DMS53 (cell line): ENCODE measurements at places on chromosomes 6 and 20.

DNA sequence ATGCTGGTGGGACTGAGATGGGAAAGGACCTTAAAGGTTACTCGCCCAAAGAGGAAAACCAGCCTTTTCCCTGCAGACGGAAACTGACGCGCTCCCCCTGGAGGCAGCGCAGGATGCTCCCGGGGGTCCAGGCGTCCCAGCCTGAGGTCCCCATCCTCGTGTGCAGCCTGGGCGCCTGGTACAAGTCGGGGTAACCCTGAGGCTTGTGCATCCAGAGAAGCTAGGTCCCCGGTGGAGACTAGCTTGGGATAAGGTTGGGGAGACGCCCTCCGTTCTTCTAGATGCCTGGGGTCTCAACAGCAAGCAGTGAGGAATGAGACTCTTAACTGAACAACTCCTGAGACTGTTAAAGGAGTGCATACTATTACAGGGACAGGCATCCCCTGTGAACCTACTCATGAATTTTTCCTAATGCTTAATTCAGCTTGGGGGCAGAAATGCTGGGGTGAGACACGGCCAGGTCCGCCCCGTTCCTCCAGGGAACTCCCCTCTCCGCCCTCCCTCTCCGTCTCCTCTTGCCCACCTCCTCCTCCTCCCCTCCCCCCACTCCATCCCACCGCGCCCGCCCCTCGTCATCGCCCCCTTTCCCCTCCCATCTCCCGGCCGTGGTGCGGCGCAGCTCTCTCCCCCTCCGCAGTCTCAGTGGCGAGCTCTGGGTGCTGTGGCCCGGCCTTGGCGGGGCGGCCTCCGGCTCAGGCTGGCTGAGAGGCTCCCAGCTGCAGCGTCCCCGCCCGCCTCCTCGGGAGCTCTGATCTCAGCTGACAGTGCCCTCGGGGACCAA lies at the start of gene PRSS35:
PRSS35 (plus strand) TSS at position 634 of the 781 bp plus-strand sequence. CDS start 10,908 bp downstream, outside the sequence.
- peak; percentile 73 for DNase-seq

DNA sequence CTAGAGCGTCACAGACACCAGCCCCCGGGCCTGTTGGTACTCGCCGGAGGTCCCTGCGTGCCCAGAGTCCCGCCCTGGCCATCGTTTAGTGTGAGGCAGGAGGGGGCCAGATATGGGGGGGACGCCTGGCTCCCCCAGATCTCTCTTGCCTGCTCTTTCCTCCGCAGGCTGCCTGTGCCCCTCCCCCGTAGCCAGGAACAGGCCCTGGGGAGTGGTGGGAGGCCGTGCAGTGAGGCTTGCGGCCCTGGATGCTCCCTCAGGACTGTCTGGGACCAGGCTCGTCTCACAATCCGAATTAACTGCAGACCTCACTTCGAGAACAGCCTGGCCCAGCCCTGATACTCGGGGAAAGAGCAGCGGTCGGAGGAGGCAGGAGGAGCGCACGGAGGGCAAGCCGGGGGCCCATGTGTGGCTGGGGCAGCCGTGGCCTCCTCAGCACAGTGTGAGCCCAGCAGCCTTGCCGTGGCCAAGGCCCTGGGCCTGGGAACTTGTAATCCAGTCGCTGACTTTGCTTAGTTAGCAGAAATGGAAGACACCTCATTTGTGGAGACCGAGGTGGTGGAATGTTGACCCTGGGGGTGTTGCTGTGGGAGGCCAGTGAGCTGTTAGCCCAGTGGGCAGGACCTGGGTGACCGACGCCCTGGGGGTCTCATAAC lies 28.7 kb downstream of the FRMD1 start:
- no peak for DNase-seq

DNA sequence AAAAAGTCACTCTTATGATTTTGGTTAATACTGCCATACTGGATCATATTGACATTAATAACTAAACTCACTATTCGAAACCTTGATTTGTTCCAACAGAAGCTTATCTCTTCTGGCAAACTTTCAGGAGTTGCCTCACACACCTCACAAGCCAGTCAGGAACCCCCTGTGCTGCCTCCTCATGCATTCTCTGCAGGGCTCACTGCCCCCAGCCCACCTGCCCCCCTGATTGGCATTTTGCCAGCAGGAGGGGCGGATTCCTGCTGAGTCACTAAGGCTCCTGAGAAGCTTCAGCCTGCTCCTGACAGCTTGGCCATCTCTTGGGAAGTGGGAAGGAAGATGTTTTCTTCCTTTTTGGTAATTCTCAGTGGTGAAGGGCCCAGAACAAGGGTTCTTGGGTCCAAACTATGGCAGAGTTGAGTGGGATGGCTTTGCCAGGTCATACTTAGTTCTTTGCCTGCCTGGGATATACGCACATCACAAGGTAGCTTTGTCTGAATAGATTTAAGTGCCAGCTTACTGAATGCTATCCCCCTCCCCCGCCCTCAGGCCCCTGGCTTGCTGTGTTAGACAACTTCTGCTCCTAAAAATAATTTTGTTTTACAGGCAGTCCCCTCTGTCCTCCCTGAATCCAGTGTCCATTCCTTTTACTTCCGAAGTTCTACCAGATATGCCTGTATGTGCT lies 31.4 kb downstream of the SLC35F1 start:
- no peak for DNase-seq

GRCh38 chr6:112781241-112781640 lies 434.1 kb downstream of the RFPL4B start:
- DNase-seq: peak; percentile 4

DNA sequence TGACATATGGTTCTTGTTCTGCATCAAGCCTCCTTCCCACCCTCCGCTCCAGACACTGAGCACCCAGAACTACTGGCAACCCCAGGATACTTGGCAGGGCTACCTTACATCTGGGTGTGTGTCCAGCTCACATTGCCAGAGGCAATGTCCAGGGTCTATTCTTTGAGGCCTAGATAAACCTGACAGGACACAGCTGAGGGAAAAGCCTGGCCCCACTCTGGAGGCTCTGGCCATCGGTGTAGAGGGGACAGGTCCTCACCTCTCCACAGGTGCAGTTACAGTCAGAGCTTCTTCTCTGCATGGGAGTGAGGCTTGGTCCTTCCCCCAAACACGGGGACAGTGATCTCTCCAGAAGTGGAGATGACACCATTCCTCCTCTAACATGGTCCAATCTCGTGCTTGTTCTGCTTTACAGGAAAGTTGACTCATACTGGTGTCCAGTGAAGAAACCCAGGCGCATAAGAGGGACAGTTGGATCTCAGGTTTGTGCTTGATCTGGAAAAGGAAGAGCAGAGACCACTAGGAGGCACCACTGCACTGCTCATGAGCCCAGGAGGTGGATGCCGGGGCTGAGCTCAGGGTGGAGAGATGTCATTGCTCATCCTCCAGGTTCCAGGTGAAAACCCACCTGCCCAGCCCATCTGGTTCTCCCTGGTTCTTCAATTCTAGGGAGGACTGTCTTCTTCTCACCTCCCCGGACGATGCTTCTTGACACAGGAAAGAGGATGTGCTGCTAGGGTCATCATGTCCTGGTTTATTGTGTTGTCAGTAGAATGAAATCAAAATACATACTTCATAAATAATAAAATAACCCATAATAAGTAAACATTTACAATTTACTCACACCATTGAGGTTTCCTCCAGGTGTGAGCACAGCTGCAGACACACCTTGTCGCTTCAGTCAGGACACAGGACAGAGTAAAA lies 14.7 kb downstream of the HLA-F start:
- DNase-seq: peak; percentile 92

GRCh38 chr20:45283551-45284057 lies 23.0 kb upstream of the RBPJL start:
- DNase-seq: no peak

GRCh38 chr20:20666359-20666758 lies 46.1 kb downstream of the RALGAPA2 start:
- DNase-seq: peak; percentile 63

DNA sequence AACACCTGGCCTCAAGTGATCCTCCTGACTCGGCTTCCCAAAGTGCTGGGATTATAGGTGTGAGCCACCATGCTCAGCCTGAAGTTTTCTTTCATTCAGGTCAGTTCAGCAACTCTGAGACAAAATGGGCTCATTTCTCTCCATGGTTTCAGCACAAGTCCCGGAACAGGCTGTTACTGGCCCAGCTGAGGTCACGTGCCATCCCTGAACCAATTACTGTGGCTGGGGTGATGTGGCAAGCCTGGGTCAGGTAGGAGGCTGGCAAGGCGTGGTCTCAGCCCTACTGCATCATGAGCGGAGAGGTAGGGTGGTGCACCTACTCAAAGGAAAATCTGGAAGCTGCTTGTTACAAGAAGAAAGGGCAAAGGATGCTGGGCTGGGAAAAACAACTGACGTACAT lies 326.4 kb downstream of the KIF16B start:
- no peak for DNase-seq

- DNase-seq: peak; percentile 52
Measured at GRCh38 chr20:50646483-50646996, 44.8 kb downstream of the RIPOR3 start.

DNA sequence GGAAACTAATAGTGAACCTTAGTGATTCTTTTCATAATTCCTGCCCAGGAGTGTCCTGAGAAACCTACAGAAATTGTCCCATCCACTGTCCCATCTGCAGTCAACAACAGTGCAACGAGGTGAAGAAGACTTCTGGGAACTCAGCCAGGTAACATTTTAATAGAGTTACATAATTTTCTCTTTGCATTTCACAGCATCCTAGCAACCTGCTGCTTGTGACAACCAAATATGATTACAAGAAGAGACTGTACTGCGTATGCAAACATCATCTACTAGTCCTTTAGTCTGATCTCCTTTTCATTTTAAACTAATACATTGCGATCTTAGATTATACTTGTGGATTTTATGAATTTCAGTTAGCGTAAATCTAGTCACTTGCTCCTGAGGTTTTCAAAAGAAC lies 951.6 kb downstream of the TFAP2A start:
- peak; percentile 74 for DNase-seq

DNA sequence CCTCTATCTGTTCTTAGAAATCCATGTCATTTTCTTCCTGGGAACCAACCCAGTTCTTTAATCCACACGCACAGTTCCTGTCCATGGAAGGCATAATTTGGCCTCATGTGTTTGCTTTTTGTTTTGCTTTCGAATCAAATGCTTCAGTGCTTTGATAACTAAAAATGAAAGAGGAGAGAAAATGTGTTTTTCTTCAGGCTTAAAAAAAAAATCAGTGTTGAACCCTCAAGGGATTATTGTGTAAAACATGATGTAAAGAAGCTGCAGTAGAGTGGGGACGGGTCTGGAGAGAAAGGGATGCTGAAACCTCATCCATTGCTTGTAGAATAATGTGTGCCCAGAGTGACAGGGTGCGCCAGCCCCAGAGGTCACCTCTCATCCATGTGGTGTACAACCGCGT lies 197.5 kb upstream of the JARID2 start:
- no peak for DNase-seq

DNA sequence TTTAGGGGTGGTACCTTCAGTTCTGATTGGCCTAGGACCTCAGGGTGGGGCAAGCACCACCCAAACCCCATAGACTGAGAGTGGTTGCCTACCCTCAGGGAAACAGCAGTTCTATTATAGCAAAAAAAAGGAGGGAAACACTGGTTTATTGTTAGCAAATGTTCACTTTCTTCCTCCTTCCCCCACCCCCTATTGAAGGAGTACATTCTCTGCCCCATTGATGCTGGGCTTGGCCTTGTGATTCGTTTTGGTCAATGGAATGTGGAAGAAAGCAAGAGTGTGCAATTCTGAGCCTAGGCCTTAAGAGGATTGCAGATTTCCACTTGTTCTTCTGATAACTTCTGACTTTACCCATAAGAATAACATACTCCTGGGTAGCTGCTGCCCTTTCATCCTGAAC lies 255.8 kb downstream of the NFATC2 start:
- DNase-seq: no peak

DNA sequence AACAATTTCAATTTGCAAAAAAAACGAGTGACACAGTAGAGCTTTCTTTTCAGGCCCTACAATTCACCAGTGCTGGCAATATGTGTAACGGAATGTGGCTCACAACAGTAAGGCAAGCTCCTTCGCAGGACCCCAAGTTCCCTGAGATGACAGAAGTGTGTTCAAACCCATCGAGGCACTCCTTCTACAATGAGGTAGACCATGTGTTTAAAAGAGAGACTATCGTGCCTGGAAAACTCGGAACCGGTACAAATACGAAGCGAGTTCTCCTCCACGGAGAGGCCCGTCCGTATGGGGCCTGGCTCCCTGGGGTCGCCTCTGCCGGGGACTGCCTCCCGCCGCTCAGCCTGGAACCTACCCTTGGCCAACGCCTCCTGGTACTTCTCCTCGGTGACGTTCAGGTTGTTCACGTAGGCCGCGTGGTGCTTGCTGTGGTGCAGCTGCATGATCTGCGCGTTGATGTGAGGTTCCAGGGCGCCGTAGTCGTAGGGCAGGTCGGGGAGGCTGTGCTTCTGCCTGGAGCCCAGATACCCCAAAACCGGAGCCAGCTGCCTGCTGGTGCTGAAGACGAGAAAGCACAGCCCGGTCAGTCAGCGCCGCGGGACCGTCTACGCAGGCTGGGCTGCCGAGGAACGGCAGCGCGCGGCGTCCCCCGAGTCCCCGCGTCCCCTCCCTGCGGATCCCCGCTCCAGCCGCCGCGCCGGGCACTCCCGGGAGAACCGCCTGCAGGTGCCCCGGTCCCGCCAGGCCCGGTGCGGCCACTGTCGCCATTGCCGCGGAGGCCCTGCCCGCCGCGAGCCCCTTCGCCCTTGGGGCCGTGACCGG lies 526 bp downstream of the SOD2 start:
- DNase-seq: peak; percentile 77

DNA sequence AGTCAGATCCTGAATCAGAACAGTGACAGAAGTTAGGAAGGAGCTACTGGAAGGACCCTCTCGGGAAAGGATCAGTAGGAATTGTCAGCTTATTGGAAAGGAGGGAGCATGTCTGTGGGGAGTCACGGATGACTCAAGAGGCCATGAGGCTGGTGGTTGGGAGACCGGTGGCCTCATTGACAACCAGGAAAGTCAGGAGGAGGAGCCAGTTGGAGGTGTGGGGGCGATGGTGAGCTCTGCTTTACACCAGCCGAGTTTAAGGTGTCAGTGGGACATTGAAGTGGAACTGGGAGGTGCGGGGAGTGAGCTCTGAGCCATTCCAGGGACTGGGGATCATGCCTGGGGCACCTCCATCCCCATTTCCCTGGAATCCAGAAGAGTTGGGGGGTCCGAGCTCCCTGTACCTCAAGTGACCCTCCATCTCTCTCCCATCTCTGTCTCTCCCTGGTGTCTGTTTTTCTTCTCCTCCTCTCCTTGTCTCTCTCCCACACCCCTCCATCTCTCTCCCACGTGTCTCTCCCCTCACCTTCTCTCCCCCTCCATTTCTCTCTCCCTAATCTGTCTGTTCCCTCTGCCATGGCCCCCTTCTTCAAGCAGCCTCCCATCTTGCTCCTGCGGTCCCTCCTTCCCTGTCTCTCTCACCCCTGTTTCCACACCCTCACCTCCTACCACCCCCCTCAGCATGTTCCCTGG lies 14.3 kb upstream of the ZBTB9 start:
- no peak for DNase-seq

- DNase-seq: no peak
Measured at GRCh38 chr6:82080767-82081166, 166.8 kb downstream of the IBTK start.

GRCh38 chr20:36461600-36462439 lies 79.5 kb upstream of the MYL9 start:
- DNase-seq: peak; percentile 90

GRCh38 chr6:143097224-143097795 lies 36.6 kb downstream of the AIG1 start:
- DNase-seq: no peak

GRCh38 chr20:666877-667276 lies 8.7 kb downstream of the SCRT2 start:
- DNase-seq: no peak
